ENCODE measurements at places on chromosomes 1 and 21.

DNA sequence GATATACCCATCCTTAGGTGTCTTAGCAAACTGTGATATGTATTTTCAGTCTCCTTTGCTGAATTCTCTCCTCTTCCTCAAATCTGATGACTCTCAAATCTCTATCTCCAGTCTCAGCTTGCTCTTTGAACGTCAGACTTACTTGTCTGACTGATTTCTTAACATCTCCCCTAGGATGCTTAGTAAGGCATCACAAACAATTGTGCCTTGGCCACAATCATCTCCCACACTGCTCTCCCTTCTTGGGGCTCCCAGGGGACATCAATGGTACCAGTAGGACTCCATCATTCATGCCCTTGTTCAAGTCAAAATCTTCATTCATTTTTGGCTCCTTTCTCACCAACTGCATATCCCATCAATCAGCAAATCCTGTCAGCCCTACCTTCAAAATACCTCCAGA, 42.0 kb downstream of the GNG12 start:
- no peak for DNase-seq

GRCh38 chr1:29664711-29665110, 428.4 kb downstream of the PTPRU start:
- DNase-seq: no peak

DNA sequence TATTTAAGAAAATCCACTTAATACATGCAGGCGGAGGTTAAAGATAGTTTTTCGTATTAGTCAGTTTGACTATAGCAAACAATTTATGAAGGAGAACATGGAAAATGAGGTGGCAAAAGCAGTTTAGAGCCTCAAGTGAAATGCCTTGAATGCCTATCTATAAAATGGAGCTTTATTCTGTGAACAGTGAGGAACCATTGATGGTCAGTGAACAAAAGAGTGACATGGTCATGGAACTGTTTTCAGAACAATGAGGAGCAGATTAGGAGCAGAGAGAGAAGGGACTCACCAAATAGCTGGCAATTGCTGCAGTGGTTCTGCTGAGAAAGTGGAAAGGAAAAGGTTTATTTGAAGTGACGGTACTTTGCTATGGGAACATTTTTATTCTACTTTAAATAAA, 299.8 kb downstream of the DUSP10 start:
- no peak for DNase-seq

DNA sequence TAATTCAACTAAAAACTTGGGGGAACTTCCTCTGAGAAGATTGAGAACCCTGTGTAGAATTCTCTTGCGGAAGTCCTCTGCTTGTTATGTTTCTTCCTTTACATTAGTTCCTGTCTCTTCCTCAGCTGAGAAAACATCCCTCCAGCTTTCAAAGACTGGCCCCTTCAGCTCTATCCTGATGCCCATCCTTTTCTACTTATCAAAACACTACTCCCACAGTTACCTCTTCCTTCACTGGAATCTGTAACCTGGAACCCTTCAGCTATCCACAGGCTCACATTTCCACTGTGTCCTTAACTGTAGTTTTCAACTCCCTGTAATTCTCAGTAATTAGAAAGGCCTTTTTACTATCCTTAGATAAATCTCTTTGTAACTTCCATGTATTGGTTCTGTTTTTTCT, 6.0 kb upstream of the DEDD start:
- DNase-seq: no peak

DNA sequence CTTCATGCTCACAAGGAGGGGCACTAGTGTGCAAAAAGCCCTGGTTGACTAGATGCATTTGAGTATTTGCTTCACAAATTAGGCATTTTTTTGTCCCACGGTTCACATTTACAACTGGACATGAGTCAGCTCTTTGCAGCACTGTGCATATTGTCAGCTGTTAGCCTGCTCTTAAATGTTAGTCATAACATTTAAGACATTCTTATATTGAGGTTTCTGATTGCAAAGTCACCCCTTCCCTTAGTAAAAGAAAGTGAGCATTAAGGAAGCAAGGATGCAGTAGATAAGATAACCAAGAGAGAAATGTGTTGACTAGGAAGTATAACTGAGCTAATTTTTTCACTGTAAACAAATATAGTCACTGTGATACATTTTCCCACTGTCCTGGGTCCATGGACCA, 132.6 kb upstream of the CTTNBP2NL start:
- no peak for DNase-seq

- DNase-seq: no peak
Observed at GRCh38 chr1:170376801-170377385, 155.1 kb upstream of the GORAB start.

- DNase-seq: no peak
Observed at GRCh38 chr1:197994907-197995407, 77.8 kb downstream of the LHX9 start.

- DNase-seq: no peak
Observed at GRCh38 chr1:221782970-221783369, 41.1 kb upstream of the DUSP10 start.

DNA sequence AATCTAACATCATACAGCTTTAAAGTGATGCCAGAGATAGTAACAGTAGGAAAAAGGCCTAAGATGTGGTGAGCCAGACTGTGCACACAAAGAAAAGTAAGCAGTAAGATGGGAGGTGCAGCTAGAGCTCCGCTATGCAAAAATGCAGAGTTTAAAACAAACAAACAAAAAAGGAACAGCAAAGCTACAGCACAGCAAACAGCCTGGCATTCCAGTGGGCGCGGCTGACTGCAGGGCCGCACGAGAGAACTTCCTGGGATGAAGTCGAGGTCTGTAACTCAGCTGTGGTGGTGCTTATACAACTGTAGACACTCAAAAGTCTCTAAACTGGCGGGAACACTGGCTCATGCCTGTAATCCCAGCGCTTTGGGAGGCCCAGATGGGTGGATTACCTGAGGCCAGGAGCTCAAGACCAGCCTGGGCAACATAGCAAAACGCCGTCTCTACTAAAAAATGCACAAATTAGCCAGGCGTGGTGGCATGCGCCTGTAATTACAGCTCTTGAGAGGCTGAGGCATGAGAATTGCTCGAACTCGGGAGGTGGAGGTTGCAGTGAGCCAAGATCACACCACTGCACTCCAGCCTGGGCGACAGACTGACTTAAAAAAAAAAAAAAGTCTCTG, 30.1 kb downstream of the PRDM15 start:
- DNase-seq: no peak

DNA sequence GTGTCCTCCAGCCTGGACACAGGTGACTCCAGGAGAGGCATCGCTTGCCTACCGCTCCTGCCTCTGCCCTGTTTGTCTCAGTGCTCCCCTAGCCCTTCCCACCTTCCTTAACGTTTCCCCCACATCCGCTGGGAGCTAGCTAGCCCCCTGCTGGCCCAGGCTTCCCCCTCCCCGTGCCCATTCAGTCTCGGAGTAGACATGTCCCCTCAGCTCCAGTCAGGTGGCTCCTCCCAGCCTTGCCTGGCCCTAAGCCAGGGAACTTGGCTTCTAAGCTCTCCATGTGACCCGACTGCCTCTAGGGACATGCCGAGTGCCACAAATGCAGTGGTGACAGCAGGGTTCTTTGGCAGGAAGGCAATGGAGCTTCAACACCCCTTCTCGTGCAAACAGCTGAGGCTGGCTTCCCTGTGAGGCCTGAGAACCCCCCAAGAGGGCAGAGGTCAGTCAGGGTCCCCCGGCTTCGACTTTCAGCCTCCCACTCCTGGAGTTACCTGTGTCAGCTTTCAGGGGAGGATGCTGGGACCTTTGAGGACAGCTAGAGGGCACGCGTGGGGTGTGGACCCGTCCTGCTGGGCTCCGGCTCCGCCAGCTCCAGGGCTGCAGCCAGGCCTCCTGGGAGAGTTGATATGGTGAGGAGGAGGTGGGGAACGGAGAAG, 16.2 kb downstream of the DRAXIN start:
- no peak for DNase-seq

Data from activated CD8-positive, alpha-beta memory T cell treated with anti-CD3 and anti-CD28 coated beads for 4 hours (primary cell).